Naive B cell (primary cell): ENCODE measurements at places on chromosomes 6 and 20. TPM values are rescaled to one million over a fixed set of nuclear protein-coding genes. Genes with fewer than 3 reads are reported as not detected.

- DNase-seq: no peak
Measured at GRCh38 chr20:46214824-46215488, 93.3 kb downstream of the CDH22 start.

- DNase-seq: no peak
Measured at GRCh38 chr20:23371496-23371895, 9.5 kb downstream of the GZF1 start.

DNA sequence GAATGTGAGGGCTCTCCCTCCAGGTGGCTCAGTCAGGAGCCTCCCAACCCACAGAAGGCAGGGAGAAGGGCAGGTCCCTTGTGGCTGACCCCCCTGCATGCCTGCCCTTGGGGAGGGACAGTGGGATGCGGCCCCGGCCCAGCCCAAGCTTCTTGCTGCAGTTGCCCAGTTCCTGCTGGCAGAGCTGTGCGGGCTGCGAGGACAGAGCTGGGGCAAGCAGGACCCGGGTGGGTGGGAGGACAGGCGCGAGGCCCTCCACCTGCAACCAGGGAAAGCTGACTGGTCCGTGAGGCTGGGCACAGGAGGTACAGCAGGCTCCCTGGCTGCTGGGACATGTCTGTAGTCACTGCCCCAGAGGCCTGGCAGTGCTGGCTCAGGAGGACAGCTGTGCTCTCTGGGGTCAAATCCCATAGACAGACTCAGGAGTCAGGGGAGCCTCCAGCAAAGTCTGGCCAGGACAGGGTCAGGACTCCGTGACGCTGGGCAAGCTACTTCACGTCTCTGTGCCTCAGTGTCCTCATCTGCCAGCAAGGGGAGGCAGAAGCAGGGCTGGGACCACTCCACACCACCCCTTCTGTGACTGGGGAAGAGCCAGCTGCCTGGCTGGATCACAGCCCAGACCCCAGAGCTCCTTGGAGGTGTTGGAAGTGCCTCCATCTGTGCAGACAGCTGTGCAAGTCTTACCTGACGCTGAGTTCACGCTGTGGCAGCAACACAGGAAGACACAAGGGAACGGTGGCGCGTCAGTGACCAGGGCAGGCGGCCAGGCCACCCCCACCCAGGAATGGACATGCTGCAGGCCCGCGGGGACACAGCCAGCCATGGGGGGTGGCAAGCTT, 13.0 kb downstream of the UCKL1 start:
- no peak for DNase-seq

DNA sequence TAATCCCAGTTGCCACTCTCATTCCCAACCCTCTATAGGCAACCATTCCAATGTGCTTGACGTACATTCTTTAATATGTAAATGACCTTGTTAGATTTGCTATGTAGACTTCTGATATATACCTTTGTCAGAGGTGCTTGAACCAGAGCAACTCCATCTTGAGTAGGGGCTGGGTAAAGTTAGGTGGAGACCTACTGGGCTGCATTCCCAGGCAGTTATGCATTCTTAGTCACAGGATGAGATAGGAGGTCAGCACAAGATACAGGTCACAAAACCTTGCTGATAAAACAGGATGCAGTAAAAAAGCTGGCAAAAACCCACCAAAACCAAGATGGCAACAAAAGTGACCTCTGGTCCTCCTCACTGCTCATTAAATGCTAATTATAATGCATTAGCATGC, 8.3 kb upstream of the HM13 start:
- DNase-seq: no peak

DNA sequence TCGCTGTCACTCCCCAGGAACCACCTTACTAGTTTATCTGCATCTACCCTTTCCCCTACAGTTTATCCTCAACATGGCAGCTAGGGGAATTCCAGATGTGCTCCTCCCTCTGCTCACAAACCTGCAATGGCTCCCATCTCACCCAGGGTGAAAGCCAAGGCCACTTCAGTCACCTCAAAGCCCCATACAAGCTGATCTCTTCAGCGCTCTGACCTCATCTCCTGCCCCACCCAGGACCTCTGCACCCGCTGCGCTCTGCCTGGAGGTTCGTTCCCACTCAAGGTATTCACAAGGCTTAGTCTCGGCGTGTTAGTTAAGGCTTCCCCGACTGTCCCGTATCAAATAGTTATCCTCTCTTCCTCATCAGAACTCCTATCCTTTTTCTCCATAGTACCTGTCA, 28.6 kb upstream of the SPDEF start:
- no peak for DNase-seq

GRCh38 chr20:20364593-20365479, 3.1 kb upstream of the INSM1 start:
- DNase-seq: no peak

DNA sequence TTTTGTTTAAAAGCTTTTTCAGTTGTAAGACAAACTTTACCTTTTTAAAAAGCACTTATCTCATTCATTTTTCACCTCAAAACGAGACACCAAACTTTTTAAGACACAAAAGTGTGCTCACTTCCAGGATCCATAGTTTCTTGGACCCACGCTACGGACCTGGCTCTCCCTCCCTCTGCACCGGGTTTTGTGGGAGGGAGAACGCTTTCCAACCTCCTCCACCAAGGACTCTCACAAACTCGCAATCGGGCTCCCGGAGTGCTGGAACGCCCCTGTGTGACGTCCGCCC, 436 bp downstream of the CAGE1 start:
- no peak for DNase-seq

Gene CCN6
- not detected for polyA plus RNA-seq

Gene CGA
- polyA plus RNA-seq: not detected

Gene ZNF311
- not detected for polyA plus RNA-seq

Gene C6orf58
- polyA plus RNA-seq: not detected

Gene FAM217A
- polyA plus RNA-seq: not detected

Gene GABRR2
- not detected for polyA plus RNA-seq

Gene MYH7B
- polyA plus RNA-seq: 0.24 TPM
